ENCODE measurements at places on chromosomes 1 and 21. TPM values are rescaled to one million over a fixed set of nuclear protein-coding genes. Genes with fewer than 3 reads are reported as not detected.

Gene RASAL2
- 8.1 TPM for total RNA-seq

Gene FMN2
- total RNA-seq, result not detected

Gene TNFRSF14
- not detected for total RNA-seq

Gene LRRC71
- total RNA-seq, result not detected

Data from SJCRH30 (cell line).